ENCODE measurements at places on chromosomes 5 and 9. TPM values are rescaled to one million over a fixed set of nuclear protein-coding genes. Genes with fewer than 3 reads are reported as not detected.

The TMOD1 gene
- 2.4 TPM for polyA plus RNA-seq

The PALM2AKAP2 gene
- polyA plus RNA-seq, result not detected

The GABRA1 gene
- not detected for polyA plus RNA-seq

The PCDHB6 gene
- not detected for polyA plus RNA-seq

The MLANA gene
- polyA plus RNA-seq, result 0.49 TPM

The SMIM32 gene
- polyA plus RNA-seq, result not detected

The OLFM1 gene
- not detected for polyA plus RNA-seq

The TRIM36 gene
- polyA plus RNA-seq, result not detected

The DCAF10 gene
- polyA plus RNA-seq, result 30.5 TPM

The KIF24 gene
- polyA plus RNA-seq, result 0.21 TPM

The SLC46A2 gene
- 0.11 TPM for polyA plus RNA-seq

The SEMA4D gene
- 90.0 TPM for polyA plus RNA-seq

The OBP2B gene
- not detected for polyA plus RNA-seq

The PAEP gene
- polyA plus RNA-seq, result not detected

The CTNNAL1 gene
- 2.2 TPM for polyA plus RNA-seq

The PTGES gene
- not detected for polyA plus RNA-seq

The SVEP1 gene
- polyA plus RNA-seq, result not detected

The GHR gene
- not detected for polyA plus RNA-seq

The SH3PXD2B gene
- polyA plus RNA-seq, result not detected

The PCDHGA2 gene
- polyA plus RNA-seq, result not detected

The BRD3OS gene
- polyA plus RNA-seq, result 14.9 TPM

The IL5 gene
- polyA plus RNA-seq, result not detected

The CDKN2B-AS1 gene
- not detected for polyA plus RNA-seq

The CDKN2B gene
- 0.37 TPM for polyA plus RNA-seq

The TLE1 gene
- polyA plus RNA-seq, result not detected

The C1QTNF2 gene
- not detected for polyA plus RNA-seq

The PCDHGC5 gene
- polyA plus RNA-seq, result not detected

The SSBP2 gene
- polyA plus RNA-seq, result 27.9 TPM

The SIT1 gene
- polyA plus RNA-seq, result 328 TPM

The SPINK7 gene
- not detected for polyA plus RNA-seq

The GTF2H2 gene
- polyA plus RNA-seq, result 5.5 TPM

The NEUROG1 gene
- not detected for polyA plus RNA-seq

The TAF1L gene
- polyA plus RNA-seq, result not detected

The INSL6 gene
- polyA plus RNA-seq, result not detected

The NINJ1 gene
- 104 TPM for polyA plus RNA-seq

The ZNF483 gene
- polyA plus RNA-seq, result 10.2 TPM

The ACTL7B gene
- not detected for polyA plus RNA-seq

The PIP5KL1 gene
- 0.22 TPM for polyA plus RNA-seq

The PCDHA9 gene
- not detected for polyA plus RNA-seq

Data from CD4-positive, CD25-positive, alpha-beta regulatory T cell (primary cell).